WERI-Rb-1 (cell line): ENCODE measurements at places on chromosomes 7 and 10.

DNA sequence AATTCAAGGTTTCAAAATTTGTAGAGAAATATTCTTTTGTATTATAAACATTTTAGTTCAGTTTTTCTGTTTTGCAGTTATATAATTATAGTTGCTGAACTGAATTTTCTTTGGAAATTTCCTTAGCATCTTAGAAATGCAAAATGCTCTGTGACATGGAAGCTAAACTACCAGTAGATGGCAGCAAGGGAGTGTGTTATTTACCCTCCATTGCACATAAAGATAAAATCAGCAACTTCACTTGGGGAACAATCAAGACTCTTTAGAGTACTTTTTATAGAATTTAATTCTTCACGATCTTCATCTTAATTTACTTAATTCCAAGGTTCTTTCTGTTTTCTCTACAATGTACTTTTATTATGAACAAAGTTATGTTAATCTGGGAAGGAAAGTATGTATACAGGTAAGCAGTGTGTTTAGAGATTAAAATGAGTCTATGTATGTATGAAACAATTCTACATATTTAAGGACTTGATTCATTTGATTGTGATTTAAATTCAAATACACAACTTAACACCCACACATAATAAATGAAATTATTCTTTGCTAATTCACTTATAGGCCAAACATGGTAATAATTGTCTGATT, 404.2 kb downstream of the THSD7A start:
- DNase-seq: no peak

DNA sequence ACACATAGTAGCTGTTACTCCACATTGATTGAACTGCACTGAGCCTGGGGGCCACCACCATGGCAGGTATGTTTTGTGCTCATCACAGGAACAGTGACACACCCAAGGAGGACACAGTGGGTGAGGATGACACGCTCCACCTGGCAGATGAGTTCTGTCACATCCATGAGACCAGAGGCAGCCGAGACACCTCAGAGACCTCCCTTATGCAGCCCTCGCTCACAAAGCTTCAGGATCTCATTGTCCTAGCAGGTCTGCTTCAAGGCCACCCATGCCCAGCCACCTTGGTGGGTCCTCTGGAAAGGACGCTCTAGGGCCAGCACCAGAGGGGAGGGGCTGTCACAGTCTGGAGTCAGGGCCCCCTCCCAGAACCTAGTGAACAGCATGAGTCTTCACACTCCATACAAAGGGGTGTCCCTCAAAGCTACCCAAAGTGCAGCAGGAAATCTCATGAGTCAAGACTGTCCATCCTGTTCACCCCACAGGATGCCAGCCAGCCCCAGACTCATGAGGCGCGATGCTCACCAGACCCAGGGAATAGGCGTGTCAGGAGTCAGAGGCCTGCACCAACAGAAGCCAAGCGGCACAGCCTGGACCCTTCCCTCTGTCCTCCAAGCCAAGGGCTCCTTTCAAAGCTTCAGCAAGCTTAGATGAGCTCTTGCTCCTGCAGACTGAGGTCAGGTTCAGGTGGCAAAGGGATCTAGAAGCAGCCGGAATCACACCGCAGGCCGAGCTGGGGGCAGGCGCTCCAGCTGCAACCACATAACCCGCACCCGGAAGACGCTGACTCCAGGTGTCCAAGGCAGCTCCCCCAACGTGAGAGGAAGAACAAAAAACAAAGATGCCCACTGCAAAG, 9.6 kb downstream of the FAM53B start:
- no peak for DNase-seq

DNA sequence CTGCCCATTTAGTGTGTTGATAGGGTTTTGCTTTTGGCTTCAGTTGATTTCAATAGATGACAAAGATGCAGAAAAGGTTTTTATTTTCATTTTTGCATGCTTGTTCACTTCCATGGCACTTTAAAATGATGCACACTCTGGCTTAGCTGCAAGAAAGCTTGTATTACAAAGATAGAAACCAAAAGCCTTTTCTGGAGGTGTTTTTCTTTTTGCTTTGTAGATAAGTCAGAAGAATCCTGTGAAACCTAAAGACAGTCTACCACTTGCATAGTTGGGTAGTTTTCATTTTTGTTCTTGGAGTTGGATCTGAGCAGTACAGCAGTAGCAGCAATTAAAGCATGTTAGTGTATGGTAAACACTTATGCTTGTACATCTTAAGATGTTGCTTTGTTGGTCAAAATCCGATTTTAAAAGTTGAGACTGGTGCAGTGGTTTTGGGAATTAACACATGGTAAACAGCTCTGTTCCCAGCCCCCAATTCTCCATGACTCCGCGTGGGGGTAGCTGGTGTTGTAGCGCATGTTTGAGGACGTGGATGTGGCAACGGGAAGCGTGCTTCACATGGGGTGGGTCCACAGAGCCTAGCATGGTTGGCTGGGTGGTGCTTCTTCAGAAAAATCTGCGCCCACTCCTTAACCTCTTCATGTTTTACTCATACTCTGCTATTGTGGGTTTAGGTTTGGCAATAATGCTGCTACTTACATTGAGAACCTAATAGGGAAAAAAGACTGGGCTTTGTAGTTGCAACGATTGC, 19.8 kb downstream of the CCNY start:
- DNase-seq: no peak

- DNase-seq: no peak
Observed at GRCh38 chr10:11602358-11602757, 9.1 kb downstream of the USP6NL start.

GRCh38 chr7:152588350-152588749, 87.6 kb downstream of the XRCC2 start:
- no peak for DNase-seq

DNA sequence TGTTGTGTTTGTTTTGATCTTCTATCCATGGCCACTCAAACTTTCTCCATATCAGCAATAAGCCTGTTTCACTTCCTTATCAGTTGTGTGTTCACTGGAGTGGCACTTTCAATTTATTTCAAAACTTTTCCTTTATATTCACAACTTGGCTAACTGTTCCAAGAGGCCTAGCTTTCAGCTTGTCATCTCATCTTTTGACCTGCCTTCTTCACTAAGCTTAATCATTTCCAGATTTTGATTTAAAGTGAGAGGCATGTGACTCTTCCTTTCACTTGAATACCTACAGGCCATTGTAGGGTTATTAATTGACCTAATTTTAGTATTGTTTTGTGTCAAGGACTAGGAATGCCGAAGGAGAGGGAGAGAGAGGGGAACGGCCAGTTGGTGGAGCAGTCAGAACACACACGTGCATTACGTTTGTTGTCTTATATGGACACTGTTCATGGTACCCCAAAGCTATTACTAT, 5.5 kb upstream of the GNAT3 start:
- no peak for DNase-seq

DNA sequence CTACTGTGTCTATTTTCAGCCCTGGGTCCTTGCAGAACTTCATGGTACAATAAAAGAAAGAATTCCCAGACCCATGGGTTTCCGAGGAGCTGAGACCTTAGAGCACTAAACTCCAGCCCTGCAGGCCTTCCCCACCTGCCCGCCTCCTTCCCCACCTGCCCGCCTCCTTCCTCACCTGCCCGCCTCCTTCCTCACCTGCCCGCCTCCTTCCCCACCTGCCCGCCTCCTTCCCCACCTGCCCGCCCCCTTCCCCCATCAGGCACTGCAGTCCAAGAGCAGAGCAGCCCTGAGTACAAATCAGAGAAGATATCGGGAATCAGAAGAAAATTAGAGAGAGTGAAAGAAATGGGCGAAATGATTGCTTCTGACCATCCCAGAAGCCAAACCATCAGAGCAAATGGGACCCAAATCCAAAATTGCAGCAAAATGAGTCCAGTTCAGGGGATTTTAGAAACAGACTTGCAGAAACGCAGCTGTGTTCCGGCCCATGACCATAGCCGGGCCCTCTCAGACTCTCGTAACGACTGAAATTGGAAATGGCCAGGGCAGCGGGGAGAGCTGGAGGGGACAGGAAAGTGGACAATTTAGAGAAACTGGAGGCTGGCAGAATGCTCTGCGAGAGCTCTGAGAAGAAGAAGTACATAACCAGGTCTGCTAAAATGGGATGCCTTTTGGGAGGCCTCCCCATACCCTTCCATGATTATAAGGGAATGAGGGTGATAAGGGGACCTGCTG, 568.4 kb downstream of the TCERG1L start:
- no peak for DNase-seq

DNA sequence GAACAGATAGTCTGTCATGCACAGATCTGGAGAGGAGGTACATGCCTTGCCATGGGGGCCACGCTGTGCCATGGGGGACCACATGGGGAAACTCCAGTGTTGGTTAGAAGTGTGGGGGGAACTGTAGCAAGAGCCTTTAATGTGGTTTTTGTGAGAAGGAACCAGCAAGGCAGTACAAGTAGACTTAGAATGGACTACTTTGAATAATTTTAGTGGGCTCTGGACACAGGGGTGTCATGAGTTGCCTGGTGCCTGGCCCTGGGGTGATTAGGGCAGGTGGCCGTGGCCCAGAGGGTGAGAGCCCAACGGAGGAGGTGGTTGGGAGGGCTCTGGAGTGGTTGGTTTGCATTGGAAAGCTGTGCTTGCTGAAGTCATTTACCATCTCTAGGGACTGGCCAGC, 77.2 kb downstream of the CXCL12 start:
- no peak for DNase-seq

DNA sequence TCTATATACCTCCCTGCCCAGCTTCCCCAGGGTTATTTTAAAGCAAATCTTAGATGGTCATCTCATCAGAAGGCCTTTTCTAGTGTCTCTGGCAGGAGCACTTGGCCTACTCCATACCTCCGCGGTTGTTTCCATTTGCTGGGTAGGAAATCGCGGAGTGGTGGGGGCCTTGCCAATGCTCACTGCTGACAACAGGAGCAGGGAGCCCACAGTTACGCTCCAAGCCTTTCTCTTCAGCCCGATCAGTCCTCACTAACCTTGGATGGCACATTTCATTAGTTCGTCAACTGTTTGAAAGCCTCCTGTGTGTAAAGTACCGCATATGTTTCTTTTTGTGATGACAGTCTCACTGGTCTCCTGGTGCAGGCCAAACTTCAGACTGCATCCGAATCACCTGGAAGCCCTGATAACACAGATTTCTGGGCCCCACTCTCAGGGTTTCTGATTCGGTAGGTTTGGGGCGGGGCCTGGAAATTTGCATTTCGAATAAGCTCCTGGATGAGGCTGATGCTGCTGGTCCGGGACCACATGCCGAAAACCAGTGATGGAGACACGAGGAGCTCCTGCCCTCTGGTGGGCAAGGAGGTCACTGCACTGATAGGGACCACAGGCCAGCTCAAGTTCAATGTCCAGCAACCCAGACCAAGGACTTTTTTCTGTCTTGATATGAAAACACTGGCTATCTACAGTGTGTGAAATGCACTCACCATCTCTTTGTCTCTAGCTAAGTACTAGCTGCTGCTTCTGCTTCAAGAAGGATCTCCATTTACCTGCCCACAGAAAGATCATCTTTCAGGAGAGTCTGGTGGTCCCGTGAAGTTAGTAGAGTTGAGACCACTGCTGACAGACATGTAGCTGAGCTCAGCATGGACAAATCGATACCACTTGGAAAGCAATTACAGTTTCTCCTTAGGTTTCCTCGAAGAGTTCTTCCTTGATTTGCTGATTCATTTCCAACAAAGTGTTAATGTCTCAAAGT, 14.0 kb downstream of the LRGUK start:
- peak; percentile 75 for DNase-seq

GRCh38 chr10:97811958-97812357, 37.7 kb upstream of the GOLGA7B start:
- DNase-seq: no peak

- DNase-seq: no peak
Observed at GRCh38 chr10:116486770-116487448, 58.8 kb upstream of the PNLIP start.

DNA sequence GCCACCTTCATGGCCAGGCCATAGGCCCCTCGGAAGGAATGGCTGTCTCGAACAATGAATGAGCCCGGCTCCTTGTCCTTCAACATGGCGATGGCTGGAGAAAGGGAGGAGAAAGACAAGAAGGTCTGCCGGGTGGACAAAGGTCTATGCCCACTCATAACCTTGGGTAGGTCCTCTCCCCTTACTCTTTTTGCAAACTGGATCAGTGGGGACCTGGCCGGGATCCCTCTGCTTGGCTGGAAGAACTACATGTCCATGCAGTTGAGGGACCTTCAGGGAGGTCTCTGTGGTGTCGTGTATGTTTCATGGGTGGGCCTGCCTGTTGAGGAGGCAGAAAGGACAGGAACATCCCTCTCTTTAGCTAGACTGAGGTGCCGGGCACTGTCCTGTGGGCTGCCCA, 284.8 kb downstream of the TNS3 start:
- DNase-seq: no peak

GRCh38 chr10:24438800-24439199, 229.9 kb downstream of the KIAA1217 start:
- no peak for DNase-seq

DNA sequence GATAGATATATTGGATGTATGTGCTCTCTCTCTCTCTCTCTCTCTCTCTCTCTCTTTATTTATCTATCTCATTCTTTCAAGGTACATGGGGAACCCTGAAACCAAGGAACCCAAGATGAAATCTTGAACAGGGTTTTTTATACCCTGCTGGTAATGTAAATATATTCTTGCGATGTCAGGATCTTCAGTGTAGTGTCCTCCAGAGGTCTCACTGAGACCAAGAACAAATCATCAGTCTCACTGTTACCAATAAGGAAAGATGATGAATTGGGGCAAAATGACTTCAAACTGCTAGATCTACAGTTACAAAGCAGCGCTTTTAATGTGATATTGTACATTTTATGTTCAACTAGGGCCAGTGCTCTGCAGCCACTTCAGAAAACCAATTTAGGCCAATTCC, 423.5 kb downstream of the ANKRD7 start:
- no peak for DNase-seq

- no peak for DNase-seq
Observed at GRCh38 chr7:91826377-91826776, 54.1 kb downstream of the MTERF1 start.

DNA sequence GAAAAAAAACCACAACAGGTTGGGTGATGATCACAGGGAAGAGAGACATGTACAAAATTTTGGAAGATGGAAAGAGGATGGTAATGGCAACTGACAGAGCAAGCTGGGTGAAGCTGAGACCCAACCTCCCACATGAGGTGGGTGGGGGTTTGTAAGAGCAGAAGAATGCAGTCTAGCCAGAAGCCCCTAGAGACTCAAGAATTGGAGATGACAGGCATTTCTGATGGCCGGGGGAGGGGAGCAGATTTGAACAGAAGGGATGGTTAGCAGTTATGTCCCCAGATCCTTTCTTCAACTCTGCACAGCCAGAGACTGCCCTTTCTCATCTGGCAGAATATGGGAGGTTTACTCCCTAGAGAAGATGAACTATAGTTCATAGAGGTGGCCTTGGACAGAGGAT, 208.0 kb downstream of the GALNT17 start:
- no peak for DNase-seq

- DNase-seq: no peak
Observed at GRCh38 chr10:125007436-125007835, 65.5 kb downstream of the ZRANB1 start.
